ENCODE measurements at places on chromosomes 12 and 14.
A peak's percentile ranks its signal among the peaks of the same experiment; 100 is the strongest.

GRCh38 chr12:76206677-76207072 is 122.2 kb upstream of the NAP1L1 start:
- no peak for DNase-seq

DNA sequence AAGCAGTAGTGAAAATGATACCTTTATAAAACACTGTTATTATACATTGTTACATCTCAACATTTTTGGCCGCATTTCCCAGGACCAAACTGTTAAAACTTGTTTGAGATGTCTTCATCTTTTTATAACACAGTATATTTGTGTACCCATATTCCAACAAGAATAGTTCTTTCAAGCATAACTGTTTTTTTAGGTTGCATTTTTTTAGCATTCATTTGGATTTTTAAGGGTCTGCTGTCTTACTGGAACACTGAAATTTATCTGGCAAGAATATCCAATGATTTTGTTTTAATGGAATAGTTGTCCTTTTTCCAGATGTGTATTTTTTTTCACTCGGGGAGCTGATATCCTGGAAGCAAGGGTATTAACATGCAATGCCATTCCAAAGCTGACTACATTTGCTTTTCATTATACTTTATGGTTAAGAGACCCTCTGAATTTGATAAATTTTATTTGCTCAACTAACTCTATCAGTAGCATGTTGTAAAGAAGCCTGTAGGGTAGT is 8.9 kb upstream of the NAV3 start:
- DNase-seq, result no peak

DNA sequence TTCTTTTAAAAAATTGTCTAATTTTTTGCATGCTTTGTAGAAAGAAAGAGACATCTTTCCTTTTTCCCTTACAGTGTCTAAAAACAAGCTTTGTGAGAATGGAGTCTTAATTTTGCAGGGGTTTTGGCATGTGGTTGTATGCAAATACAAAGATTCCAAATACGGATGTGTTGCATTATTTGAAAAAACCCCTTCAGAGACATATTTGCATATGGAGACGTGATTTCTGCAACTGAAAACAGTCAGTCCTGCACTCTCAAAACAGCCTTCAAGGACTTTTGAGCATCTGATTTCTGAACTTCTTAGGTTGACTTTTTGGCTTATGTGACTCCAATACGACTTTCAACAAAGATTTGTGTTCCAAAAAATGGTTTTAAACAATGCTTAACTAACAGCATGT is 7.8 kb downstream of the IRAK3 start:
- peak; percentile 17 for DNase-seq

GRCh38 chr12:126418400-126418799 is 1353.2 kb downstream of the AACS start:
- DNase-seq, result no peak

GRCh38 chr12:4032924-4033615 is 159.9 kb upstream of the PARP11 start:
- DNase-seq, result no peak

All from fibroblast of skin of abdomen (primary cell).